ENCODE measurements at places on chromosomes 13 and 19.

- peak; percentile 91 for DNase-seq
These were observed 31.2 kb downstream of the NLRP12 start for GRCh38 chr19:53792721-53793433.

DNA sequence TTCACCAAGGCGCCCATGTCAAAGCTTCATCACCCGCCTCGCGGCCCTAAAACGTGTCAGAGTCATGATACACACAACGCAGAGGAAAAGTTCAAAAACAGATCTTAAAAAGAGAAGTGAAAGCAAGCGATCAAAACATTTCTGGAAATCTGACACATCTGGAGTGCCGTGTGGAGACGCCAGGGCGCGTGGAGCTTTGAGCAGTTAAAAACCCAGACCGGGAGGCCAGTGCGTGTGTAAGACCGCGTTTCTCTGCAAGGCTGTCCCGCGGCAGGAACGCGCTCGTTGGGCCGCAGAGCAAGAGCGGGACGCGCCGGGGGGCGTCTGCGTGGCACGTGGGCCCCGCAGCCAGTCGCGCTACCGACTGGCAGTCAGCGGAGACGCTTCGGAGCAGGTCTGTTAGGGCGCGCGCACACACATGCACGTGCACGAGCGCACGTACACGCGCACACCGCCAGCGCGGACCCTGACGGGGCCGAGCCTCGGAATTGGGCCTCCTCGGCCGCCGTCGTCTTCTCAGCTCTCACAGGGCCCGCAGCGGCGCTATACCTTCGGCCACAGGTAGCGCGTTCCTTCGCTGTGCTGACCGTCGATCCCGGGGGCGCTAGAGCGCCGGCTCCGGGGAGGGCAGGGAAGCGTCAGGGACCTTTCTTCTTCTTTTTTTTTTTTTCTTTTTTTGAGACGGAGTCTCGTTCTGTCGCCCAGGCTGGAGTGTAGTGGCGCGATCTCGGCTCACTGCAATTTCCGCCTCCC, 35.8 kb downstream of the RNF6 start:
- DNase-seq: peak; percentile 90

- no peak for DNase-seq
These were observed 58.3 kb upstream of the ADGRE5 start for GRCh38 chr19:14322889-14323463.

- no peak for DNase-seq
These were observed 10.4 kb downstream of the NUDT19 start for GRCh38 chr19:32702010-32702409.

GRCh38 chr13:40243982-40244381, 422.5 kb downstream of the FOXO1 start:
- DNase-seq: no peak

GRCh38 chr13:111503905-111504695, 183.7 kb downstream of the TEX29 start:
- DNase-seq: no peak

GRCh38 chr13:26480246-26480855, 77.1 kb upstream of the WASF3 start:
- no peak for DNase-seq

DNA sequence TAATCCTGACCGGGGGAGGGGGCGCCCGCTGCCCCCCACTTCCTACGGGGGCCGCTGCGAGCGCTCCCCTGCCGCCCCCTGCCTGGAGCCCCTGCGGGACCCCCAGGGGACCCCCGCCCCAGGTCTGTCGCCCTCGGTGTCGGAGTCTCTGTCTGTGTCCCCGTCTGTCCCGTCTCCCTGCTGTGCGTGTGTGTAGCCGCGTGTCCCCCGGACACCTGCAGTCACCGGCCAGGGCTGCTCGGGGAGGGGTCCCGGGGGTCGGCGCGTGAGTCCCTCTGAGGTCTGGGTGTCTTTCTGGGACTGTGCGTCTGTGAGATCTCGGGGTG, 7.7 kb upstream of the NFIC start:
- no peak for DNase-seq
